ENCODE measurements at places on chromosomes 11 and 22.
A peak's percentile ranks its signal among the peaks of the same experiment; 100 is the strongest.

DNA sequence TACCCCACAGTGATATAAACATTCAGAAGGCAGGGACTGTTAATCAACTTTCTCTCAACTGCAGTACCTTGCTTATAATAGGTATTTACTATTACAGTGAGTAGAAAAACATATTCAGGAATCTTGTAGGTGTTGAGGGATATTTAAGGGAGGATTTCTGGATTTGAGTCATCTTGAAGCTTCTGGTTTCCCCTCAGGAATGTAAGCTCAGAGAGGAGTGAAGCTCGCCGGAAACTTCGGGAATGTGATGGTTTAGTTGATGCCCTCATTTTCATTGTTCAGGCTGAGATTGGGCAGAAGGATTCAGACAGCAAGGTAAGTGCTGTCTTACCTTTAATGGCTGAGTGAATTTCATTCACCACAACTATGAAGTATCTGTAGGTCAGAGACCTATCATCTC, 42.9 kb downstream of the CTNND1 start:
- DNase-seq: no peak

DNA sequence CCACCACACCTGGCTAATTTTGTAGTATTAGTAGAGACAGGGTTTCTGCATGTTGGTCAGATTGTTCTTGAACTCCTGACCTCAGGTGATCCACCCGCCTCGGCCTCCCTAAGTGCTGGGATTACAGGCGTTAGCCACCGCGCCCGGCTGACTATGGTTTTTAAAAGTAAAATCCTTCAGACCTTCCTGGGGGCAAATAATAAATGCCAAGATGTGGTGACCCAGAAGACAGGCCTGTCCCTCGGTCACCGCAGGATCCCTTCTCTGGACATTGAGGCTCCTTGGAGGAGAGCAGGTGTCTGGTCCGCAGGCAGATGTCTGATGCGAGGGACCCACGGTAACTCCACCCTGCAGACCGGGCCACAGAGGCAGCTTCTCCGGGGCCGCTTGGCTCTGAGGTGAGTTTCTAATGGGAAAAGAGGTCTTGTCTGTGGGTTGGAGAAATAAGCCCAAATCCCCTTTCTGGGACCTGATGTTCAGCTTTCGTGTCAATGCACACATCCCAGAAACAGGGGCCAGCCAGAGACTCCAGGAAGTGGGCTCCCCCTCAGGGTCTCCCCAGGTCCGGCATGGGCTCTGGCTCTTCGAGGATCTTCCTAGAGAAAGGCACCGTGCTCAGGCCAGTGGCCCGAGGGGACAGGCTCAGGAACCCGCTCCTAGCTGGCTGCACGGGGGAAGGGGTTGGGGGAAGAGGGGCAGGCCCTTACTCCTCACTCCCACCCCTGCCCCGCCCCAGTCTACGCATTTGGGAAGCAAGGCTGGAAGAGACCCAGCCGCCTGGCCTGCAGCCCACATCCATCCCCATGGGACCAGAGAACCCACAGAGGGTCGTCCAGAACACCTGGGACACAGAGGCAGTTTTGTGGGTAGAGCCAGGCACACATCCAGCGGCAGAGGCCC, 100.6 kb downstream of the WNT7B start:
- no peak for DNase-seq

DNA sequence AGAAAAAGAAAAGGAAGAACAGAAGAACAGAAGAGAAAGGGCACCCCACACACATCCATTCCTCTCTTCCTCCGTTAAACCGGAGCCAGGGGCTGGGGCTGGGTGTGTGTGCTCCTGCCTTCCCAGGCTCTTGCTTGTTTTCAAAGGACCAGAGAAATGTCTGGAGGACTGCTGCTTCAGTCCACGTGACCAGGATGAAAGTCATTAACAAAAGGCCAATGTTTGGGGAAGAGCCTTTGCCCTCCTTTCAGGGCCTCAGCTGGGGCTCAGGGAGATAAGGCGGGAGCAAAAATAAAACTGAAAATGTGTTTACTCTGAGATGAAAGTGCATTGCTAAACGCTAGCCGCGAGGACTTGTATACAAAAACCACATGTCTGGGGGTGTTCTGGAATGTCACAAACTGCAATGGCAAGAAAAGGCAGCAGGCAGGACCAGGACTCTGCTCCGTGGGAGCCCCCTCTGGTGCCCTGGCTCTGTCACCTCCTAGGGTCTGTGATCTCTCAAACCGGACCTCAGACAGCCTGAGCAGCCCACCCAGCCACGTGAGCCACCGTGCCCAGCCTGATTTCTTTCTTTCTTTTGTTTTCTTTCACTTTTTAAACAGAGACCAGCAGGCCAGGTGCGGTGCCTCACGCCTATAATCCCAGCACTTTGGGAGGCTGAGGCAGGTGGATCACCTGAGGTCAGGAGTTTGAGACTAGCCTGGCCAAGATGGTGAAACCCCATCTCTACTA, 31.6 kb upstream of the MYH9 start:
- peak; percentile 62 for DNase-seq

GRCh38 chr11:11675671-11676181, 53.9 kb upstream of the GALNT18 start:
- no peak for DNase-seq

GRCh38 chr22:41146573-41146972, 54.2 kb downstream of the EP300 start:
- peak; percentile 13 for DNase-seq

- DNase-seq: peak; percentile 74
Observed at GRCh38 chr22:25452116-25452700, 112.3 kb upstream of the GRK3 start.
